ENCODE measurements at places on chromosomes 16 and 17. TPM values are rescaled to one million over a fixed set of nuclear protein-coding genes. Genes with fewer than 3 reads are reported as not detected.

Gene INCA1
- total RNA-seq: 0.85 TPM

Gene CLEC18A
- 0.65 TPM for total RNA-seq

Gene HSPB9
- not detected for total RNA-seq

Gene CACNG3
- total RNA-seq: not detected

Gene OR1A1
- not detected for total RNA-seq

Gene NHLRC4
- total RNA-seq: 2.6 TPM

Measured in hair follicle dermal papilla cell (primary cell).